ENCODE measurements at places on chromosomes 12 and 14. TPM values are rescaled to one million over a fixed set of nuclear protein-coding genes. Genes with fewer than 3 reads are reported as not detected.

PRIMA1 gene
- total RNA-seq: 0.08 TPM

CCDC184 gene
- total RNA-seq: 13.3 TPM

EPYC gene
- not detected for total RNA-seq

PAH gene
- not detected for total RNA-seq

EXD2 gene
- 21.0 TPM for total RNA-seq

C12orf50 gene
- total RNA-seq: not detected

C1R gene
- total RNA-seq: 1.4 TPM

LUM gene
- total RNA-seq: 0.18 TPM

SLCO1C1 gene
- total RNA-seq: 0.26 TPM

RPL10L gene
- not detected for total RNA-seq

CLEC4C gene
- total RNA-seq: not detected

BMP4 gene
- total RNA-seq: 101 TPM

MUCL1 gene
- total RNA-seq: 15.4 TPM

SAMD15 gene
- total RNA-seq: 1.7 TPM

C1S gene
- total RNA-seq: 5.8 TPM

GPR162 gene
- 52.7 TPM for total RNA-seq

SLC10A1 gene
- total RNA-seq: not detected

GPR84 gene
- 0.41 TPM for total RNA-seq

CARMIL3 gene
- 1.4 TPM for total RNA-seq

ANKRD33 gene
- 0.31 TPM for total RNA-seq

Measured in endothelial cell (in vitro differentiated cells).